ENCODE measurements at places on chromosomes 6 and 20.

- peak; percentile 86 for DNase-seq
These were observed at the start of gene HLA-DMA for GRCh38 chr6:32952817-32953739. Gene HLA-DMA, minus strand, starts transcription at chr6:32953097. Its CDS starts 61 bp downstream, at chr6:32953036.

DNA sequence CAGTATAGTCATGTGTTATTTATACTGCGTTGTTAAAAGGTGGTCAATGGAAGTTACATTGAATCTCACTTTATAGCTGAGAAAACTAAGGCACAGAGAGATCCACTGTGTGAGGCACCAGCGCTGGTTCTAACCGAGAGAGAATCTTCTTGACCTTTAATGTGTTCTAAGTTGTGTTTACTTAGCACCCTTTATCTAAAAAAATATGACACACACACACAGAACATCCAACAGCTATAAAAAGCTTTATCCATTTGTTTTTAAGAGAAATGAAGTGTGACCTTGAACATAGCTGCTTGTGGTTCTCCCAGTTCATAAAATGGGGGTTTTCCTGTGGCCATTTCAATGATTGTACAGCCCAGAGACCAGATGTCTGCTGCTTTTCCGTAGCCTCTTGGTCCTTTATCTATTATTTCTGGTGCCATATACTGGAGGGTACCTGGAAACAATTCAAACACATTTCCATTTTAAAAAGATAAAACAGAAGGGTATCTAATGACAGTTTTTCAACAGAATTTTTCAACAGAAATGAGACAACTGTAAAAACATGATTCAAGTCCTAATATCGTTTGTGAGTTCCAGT is 54.8 kb upstream of the MAP7 start:
- no peak for DNase-seq

DNA sequence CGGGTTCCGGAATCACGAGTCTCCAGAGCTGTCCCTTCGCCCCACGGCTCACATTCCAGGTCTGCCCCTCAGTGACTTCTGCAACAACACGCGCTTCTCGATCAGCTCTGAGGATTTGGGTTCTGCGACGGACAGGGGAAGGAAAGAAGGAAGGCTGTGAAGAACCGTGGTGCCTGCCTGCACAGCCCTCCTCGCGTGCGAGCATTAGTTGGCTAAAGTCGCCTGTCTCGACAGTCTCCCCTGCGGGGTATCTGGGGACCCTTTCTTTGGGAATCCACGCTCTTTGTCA is 23.1 kb downstream of the VPS52 start:
- no peak for DNase-seq

DNA sequence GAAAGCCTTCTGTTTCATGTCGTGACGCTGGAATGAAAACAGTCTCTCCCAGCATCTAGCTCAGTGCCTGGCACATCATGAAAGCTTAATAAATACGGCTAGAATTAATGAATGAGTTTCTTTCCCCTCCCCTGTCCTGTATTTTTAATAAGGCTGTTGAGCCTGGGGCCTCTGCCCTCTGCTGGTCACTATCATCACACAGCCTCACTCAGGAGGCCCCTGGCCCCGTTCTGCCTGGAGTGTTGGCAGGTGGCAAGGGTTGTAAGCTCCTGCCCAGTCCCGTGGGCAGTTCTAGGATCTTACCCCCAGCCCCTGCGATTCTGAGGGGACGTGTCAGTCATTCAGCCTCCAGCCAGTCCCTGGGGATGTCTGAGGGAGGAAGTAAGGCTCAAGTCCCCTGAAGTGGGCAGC is 41.4 kb downstream of the PHACTR3 start:
- no peak for DNase-seq

DNA sequence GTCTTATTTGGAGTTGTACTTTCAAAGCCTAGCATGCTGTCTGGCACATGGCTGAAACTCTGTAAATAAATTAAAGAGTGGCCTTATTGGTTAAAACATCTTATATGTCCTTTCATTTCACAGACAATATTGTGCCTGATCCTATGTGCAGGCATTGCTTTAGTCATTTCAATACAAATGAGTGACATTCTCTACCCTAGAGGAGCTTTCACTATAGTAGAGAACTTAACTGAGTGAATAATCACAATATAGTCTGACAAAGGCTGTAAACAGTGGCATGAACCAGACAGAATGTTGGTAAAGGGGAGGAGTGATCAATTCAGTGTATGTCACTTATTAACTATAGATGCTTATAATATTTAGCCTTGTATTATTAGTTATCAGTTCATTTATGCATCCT is 481.8 kb downstream of the TFAP2B start:
- no peak for DNase-seq

GRCh38 chr6:11912420-11912819 is 99.7 kb upstream of the HIVEP1 start:
- DNase-seq, result no peak

GRCh38 chr6:42104804-42105125 is 37.7 kb downstream of the C6orf132 start:
- no peak for DNase-seq

DNA sequence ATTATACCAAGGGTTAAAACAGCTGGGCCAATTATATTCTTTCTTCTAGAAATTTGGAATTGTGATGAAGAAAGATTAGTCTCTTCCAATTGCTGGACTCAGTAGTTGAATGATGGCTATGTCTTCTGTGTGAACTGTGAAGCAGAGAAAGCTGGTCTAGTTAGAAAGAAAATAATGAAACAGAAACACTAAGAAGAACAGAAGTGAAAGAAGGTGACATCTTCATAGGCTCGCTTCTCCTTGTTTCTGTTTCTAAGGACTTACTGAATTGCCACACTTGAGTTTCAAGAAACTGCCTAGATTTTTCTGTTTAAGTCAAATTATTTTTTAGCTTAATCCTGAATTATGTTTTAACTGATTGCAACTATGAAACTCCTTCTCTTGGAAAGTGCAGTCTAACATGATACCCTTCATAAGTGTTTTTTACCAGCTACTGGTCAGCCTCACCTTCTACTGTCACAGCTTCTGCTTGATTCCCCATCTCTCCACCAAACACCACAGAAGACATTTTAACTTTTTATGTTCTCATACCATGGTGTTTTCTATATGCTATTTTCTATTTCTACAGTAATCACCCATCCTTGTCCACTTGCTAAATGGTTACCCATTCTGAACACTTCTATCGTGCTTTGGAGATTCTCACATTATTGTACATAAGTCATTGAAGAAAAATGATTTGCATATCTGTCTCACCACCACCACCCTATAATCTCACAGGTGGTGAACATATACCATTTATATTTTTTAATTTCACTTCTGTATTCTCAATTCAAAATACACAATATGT is 268.8 kb downstream of the GRIK2 start:
- DNase-seq, result no peak

DNA sequence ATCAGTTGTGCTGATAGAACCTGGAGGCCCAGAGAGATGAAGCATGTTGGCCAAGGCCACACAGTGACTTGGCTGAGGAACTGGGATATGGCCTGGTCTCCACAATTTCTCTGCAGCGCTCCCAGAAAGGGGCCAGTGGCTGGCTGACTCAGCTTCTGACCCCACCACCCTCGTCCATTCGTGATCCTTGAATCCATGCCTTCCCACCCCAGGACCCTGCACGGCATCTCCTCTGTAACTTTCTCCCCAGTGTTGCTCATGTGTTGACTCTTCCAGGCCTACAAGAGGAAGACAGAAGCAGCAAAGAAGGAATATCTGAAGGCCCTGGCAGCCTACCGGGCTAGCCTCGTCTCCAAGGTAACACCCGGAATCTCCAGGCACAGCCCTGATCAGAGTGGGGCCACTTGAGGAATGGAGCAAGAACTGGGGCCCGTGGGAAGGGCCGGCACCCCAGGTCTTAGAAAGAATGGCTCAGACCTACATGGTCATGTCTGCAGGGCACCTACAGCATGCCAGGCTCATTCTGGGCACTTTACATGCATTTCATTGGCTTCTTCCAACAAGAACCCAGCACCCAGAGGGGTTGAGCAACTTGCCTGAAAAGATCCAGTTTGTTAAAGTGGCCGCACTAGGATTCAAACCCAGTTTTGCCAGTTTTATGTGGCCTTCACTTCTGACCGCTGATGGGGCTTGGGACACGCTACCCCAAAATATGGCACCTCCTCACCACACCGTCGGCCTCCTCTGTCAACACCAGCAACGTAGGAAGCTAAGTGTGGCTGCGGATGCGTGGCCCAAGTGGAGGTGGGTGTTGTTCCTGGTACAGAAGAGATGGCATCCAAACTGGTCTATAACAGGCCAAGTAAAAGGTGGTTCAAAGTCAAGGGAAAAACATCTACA is 122.2 kb downstream of the JPH2 start:
- DNase-seq, result no peak

DNA sequence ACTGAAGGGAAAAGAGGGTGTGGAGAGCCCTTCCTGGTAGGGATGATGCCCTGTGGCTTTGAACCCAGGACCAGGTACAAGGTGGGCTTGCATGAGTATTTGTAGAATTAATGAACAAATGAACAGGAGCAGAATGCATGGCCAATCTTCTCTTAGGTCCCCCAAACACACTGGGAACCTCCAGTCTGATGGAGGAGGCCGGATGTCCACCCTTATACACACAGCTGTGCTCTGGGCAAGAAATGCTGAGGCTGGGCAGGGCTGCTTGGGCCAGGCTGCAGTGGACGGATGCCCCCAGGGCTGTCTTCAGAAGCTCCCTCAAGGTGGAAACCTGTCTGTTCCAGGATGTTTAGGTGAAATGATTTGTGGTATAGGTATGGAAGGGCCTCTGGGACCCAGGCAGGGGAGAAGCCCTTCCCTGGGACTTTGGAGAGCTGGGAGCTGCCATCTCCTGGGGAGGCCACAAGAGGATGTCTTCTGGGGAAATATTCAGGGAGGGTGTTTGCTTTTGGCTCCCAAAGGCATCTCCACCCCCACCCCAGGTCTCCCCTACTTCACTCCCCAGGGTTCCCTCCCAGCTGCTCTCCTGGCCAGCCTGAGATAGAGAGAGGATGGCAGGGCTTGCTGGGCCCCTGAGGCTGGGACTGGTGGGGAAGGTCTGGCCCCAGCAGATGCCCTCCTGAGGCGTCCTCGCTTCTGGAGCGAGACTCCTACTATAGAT is 23.3 kb downstream of the VEGFA start:
- DNase-seq, result no peak

- no peak for DNase-seq
These were observed 93.9 kb downstream of the CD2AP start for GRCh38 chr6:47571488-47571887.

DNA sequence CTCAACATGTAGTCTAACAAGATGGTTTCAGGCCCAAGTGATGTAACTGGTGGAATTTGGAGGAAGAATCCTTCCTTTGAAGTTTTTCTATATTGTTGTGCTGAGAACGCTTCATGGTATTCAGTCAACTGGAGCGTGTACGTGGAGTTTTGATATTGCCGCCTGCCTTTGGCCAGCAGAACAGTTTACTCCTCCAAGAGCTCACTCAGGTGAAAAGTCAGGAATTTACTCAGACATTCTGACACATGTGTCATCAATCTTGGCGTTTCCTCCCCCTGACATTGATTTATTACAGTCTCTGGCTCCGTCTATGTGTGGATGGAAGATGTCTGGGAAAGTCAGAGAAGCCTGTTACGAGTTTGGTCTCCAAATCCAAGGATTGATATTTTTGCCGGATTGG is 19.0 kb upstream of the TGM2 start:
- DNase-seq, result no peak

GRCh38 chr6:36028877-36029324 is 1.3 kb downstream of the MAPK14 start:
- peak; percentile 76 for DNase-seq

DNA sequence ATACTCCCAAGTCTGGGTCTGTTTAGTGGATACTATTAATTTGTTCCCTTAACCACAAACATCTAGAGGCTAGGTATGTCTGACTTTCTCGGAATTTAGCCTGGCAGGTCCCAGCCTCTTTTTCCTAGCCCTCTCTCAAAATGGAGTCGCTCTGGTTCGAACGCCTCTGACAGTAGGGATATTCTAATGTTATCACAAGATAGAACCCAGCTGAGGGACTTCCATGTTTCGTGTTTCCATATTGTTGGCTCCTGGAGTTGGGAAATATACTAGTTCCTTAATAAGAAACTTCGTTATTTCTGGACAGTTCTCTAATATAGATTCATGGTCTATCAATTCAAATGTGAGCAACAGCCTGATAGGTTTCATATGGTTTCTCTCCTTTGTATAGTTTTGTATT is 16.4 kb downstream of the CYB5R4 start:
- DNase-seq, result no peak

DNA sequence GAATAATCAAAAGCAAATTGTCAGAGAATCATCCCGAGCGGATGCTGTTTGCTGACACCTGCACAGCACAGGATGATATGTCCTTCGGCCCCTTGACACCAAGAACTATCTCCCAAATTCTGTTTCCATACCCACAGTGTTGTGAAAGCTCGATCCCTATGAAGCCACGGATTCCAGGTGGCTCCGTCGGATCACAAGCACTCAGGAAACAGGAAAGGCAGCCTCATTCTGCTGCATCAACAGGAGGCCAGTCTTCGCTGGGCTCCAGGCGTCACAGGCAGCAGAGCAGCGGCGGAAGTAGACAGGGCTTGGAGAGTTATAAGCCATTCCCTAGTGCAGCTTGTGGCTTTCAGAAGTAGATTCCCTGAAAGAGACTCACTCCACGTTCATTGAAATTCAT is 342.3 kb downstream of the C6orf118 start:
- DNase-seq, result no peak

DNA sequence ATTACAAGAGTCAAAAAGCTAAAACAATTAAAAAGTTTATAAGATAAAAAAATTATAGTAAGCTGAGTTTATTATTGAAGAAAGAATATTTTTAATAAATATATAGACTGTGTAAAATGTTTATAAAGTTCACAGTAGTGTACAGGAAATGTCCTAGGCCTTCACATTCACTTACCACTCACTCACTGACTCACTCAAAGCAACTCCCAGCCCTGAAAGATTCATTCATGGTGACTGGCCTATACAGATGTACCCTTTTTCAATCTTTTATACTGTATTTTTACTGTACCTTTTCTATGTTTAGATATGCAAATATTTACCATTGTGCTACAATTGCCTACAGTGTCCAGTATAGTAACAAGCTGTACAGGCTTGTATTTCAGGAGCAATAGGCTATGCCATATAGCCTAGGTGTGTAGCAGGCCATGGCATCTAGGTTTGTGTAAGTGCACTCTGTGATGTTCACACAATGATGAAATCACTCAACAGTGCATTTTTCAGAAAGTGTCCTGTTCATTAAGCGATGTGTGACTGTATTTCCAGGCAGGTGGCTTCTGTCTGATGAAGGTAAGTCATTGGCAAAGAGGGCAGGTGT is 130.2 kb downstream of the BTBD3 start:
- DNase-seq, result no peak

DNA sequence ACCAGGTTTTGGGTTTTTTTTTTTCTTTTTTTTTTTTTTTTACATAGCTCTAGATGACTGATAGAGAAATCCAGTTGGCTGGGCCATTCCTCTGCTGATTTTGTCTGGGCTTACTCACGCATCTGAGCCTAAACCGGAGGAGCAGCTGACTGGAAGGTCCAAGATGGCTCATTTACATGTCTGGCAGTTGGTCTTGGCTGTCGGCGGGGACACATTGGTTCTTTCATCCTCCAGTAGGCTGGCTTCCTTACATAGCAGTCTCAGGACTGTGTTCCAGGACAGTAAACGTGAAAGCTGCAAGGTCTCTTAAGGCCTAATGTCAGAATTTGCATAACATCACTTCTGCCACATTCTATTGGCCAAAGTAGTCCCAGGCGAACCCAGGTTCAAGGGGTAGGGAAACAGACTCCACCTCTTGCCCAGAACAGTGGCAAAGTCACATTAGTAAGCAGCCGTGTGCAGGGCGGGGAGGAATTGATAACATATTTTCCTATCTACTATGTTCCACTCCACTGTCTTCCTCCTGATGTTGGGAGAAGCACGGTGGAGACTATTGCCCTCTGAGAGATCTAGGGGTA is 87.0 kb downstream of the CDH22 start:
- no peak for DNase-seq

Data from CD4-positive, alpha-beta T cell treated with Interleukin-6 at 100 ng/mL for 8 hours (primary cell).